ENCODE measurements at places on chromosomes 1 and 21.

DNA sequence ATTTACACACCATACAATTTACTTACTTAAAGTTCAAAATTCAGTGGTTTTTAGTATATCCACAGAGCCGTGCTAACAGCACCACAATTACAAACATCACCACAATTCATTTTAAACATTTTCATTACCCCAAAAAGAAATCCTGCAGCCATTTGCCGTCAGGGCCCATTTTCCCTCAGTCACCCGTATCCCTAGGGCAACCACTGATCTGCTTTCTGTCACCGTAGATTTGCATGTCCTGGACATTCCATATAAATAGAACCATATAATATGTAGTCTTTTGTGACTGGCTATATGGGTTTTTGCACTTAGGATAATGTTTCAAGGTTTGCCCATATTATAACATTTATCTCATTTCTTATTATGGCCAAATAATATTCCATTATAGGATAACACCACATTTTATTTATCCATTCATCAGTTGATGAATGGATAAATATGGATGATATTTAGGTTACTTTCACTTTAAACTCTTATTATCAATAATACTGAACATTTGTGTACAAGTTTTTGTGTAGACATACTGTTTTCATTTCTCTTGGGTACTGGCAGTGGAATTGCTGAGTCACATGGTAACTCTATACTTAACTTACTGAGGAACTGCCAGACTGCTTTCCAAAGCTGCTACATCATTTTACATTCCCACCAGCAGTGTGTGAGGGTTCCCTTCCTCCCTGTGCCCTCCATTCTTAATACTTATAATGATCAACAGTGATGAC is 68.9 kb downstream of the ST3GAL3 start:
- DNase-seq = no peak

DNA sequence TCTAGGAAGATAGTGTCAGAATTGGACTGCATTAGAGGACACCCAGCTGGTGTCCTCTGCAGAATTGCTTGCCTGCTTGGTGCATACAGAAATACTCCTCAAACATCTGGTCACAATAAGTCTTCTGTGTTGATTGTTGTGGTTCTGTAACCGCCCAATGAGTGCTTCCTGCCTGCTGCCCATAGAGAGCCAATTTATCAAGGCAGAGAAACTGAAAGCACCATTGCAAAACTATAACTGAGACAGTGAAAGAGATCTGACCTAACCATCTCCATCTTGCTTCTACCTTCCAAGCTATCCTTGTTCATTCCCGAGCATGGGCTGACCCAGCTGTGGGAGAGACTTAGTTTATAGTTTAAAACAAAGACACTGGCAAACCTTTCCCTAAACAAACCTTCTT is 462.4 kb upstream of the RGS18 start:
- no peak for DNase-seq

GRCh38 chr1:235583511-235584001 is 66.0 kb downstream of the GNG4 start:
- DNase-seq = no peak

DNA sequence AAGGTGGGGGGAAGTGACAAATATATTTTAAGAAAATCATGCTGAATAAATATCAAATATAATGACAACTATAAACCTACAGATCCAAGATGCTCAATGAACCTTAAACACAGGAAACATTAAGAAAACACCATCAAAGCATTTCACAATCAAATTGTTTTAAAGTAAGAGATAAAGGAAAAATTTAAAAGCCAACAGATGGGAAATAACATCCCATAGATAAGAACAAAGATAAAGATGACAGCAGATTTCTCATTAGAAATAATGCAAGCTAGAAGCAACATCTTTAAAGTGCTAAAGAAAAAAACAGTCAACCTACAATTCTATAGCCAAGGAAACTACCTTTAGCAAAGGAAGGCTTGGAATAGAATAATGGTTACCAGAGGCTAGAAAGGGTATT is 17.8 kb downstream of the MCOLN3 start:
- DNase-seq = no peak
